PC-3 (cell line): ENCODE measurements at places on chromosomes 7 and 10. TPM values are rescaled to one million over a fixed set of nuclear protein-coding genes. Genes with fewer than 3 reads are reported as not detected.
A peak's percentile ranks its signal among the peaks of the same experiment; 100 is the strongest.

- peak; percentile 74 for DNase-seq
These were observed 10.6 kb downstream of the DNAJB6 start for GRCh38 chr7:157347217-157347904.

DNA sequence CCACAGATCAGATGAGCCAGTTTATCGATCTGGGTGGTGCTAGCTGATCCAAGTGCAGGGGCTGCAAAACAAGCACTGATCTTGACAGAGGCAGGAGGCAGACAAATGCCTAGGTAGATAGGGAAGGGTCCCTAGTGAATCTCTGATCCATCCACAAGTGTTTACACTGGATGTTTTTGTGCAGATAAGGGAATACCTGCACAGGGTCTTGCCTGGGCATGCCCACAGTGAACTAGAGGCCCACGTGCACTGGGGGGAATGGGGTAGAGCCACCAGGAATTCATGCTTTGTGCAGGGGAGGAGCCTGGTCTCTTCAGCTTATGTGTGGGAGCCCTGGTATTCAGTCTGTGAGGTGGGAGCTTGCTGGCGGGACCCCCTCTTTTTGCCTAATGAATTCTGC lies 50.3 kb downstream of the SDHAF3 start:
- no peak for DNase-seq

Gene TRIM74
- 0.23 TPM in 1 of 2 replicates, not detected in the other for total RNA-seq

DNA sequence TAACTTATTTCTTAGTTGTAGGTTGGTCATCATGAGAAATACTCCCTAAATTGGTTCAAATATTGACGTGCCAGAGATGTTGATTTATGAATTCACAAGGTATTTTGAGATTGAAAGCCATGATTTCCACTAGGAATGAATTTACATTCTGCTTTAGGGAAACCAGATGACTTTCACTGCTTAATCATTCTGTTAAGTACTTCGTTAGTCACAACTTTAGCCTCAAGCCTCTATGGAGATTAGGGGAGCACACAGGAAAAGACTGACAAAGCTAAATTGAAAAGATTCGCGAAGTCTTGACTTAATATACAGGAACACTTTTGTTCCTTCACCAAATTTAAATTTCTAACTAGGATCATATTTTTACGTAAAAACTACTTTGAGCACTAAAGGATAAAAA lies 250.4 kb upstream of the CACNA2D1 start:
- DNase-seq: no peak

DNA sequence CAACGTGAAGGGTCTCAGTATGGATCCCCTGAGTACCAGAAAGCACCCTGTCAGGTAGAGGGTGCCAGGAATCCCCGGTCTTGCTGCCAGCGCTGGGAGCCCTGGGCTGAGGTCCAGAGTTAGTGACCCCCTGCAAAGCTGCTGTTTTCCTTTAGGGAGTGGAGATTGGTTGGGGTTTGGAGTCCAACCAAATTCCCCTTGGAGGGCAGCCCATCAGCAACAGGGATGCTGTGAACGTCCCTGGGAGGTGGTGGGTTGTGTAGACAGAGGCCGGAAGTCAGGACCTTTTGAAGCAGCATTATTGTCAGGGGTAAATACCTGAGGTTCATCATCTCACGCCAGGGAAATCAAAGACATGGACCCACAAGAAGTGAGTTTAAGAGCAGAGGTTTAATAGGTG lies 104.2 kb downstream of the COL26A1 start:
- no peak for DNase-seq

Gene FZD1
- total RNA-seq: 2.7 and 3.1 TPM in 2 replicates

GRCh38 chr10:3955493-3955892 lies 170.5 kb upstream of the KLF6 start:
- DNase-seq: no peak

Gene IFIT3
- 5.0 and 7.1 TPM in 2 replicates for total RNA-seq

DNA sequence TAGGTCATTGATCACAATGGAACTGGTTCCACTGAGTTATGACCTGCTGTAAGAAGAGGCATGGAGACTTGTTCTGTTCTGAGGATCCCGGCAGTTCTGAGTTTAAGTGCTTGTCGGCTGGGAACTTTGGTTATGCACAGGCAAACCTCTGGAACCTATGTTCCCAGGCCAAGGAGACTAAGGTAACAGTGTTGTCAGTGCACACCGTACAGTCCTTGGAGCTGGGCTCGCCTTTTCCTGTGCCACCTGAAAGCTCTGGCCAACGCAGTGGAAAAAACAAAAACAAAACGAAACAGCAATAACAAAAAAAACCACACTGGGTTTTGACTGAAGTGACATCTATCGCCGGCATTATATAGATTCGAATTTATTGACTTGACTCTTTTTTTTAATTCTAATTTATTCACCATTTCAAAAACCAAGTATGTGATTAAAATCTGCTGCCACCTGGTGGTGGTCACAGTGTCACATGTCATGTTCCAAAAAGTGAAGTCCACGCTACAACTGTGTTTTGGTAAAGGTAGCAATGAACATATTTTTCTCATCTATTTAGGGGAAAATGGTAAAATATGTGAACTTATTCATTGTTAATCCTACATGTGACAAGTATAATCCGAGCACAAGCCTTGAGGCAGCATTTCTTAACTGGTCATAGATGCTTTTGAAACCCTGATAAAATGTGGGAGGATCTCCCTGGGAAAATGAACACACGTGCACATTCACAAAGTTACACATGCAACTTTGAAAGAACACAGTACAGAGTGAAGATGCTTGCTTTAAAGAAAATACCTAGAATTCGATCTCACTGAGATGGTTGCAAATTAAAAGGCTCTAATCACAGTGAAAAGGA lies 113.8 kb upstream of the PPP2R2D start:
- peak; percentile 52 for DNase-seq

DNA sequence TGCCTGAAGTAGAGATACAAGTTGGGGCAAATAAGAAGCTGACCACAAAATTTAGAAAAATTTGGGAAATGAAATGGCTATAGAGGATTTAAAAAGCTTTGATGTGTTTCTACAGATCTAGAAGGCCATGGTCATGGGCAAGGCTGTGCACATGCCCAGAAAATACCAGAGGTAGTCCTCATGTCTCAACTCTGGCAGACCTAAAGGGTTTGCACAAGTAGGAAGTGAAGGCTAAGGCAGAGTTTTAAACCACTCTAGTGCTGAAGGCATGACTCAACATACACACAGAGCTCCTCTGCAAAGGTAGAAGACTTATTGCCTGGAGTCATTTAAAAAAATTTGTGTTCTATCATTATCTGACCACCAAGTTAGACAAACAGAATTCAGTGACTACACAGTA lies 364.6 kb downstream of the CCSER2 start:
- DNase-seq: peak; percentile 2
